ENCODE measurements at places on chromosomes 6 and 20.

- peak; percentile 35 for DNase-seq
Observed at GRCh38 chr6:82260997-82261732, 13.6 kb upstream of the IBTK start.

DNA sequence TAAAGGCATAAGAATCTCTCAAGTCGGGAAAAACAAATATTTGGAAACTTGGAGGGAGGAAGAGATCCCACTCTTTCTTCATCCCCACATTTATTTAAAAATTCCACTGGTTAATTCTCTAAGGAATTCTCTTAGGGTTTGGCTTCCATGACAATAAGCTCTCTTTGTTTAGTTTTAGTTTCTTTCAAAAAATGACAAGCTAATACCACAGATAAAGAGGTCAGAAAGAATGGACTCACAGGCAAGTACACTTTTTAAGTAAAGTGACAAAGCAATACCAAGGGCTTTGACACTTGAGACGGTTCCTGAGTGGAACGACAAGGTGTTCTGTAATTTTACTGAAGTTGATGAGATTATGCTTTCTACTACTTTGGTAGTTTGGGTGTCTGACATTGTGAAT, 872.1 kb downstream of the PHF3 start:
- DNase-seq = no peak

GRCh38 chr6:107879941-107880340, 55.8 kb upstream of the SCML4 start:
- DNase-seq = no peak

DNA sequence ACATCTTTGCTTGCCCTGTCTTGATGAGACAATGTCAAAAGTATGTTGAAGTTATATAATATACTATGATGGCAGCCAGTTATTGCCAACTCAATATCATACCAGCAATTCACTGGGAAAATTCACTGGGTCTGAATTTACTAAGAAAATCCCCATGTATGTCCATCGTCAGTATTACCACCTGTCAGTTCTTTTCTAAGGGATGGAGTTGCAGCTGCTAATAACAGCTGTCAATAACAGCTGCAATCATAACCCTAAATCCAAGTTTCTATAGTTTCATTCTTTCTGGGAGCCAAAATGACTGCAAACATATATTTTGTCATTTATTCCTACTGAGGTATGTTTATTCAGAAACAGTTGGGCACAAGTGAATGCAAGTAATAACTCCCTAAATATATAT, 132.6 kb upstream of the RIN2 start:
- no peak for DNase-seq

GRCh38 chr6:22826961-22827360, 257.6 kb downstream of the HDGFL1 start:
- DNase-seq = no peak

DNA sequence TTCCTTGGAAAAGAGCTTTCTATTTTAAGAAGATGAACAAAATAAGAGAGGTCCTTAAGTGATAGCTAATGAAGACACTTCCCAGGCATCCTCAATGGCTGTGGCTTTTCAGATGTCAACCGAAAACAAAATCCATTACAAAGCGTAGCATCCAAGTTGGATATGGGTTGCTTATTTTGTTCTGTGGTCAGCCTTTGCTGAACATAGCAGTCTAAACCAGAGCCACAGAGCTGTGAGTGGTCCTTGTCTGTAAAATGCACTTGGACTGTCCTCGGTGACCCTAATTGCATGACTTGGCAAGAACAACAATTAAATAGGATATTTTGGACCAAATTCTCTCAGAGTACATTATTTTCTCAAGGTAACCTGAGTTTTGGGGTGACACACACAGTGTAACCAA, 10.4 kb upstream of the BFSP1 start:
- no peak for DNase-seq

- no peak for DNase-seq
Observed at GRCh38 chr6:43093436-43094289, 17.5 kb downstream of the PTK7 start.

- DNase-seq = no peak
Observed at GRCh38 chr20:16601047-16601446, 27.8 kb upstream of the KIF16B start.

GRCh38 chr6:137904822-137905617, 38.0 kb downstream of the TNFAIP3 start:
- DNase-seq = no peak

- DNase-seq = no peak
Observed at GRCh38 chr20:38811769-38812168, 6.3 kb downstream of the PPP1R16B start.

DNA sequence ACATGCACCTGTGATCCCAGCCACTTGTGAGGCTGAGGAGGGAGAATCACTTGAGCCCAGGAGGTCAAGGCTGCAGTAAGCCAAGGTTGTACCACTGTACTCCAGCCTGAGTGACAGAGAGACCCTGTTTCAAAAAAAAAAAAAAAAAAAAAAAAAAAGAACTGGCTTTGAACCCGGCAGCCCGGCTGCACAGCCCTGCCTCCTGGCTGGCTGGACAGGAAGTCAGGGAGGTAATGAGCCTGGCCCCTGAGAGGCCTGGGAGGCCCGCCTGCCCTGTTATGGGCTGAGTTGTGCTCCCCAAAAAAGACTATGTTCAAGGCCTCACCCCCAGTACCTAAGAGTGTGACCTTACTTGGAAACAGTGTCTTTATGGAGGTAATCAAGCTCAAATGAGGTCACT, 65.6 kb downstream of the ABHD12 start:
- no peak for DNase-seq

DNA sequence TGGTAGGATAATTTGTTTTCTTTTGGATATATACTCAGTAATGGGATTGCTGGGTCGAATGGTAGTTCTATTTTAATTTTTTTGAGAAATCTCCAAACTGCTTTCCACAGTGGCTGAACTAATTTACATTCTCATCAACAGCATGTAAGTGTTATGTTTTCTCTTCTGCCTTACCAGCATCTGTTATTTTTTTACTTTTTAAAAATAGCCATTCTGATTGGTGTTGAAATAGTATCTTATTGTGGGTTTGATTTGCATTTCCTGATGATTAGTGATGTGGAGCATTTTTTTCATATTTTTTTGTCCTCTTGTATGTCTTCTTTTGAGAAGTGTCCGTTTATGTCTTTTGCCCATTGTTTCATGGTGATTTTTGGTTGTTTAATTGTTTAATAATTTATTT, 11.9 kb downstream of the HINT3 start:
- DNase-seq = no peak

DNA sequence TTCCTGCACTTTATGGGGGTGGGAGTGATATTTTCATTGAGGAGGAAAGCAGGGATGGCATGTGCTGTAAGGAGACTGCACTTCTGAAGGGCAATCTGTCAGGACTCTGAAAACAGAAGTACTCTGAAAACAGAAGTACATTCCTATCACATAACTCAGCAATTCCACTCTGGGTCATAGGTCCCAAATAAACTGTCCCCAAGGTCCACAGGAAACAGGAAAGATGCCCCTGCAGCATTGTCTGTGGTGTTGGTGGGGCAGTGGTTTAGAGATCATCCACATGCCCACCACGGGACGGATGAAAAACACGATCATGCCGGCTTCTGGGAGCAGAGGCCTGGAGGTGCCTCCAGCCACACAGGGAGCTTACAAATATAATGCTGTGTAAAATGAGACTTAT, 150.3 kb downstream of the OTOR start:
- no peak for DNase-seq

- DNase-seq = no peak
Observed at GRCh38 chr6:139778106-139778505, 403.7 kb upstream of the CITED2 start.

DNA sequence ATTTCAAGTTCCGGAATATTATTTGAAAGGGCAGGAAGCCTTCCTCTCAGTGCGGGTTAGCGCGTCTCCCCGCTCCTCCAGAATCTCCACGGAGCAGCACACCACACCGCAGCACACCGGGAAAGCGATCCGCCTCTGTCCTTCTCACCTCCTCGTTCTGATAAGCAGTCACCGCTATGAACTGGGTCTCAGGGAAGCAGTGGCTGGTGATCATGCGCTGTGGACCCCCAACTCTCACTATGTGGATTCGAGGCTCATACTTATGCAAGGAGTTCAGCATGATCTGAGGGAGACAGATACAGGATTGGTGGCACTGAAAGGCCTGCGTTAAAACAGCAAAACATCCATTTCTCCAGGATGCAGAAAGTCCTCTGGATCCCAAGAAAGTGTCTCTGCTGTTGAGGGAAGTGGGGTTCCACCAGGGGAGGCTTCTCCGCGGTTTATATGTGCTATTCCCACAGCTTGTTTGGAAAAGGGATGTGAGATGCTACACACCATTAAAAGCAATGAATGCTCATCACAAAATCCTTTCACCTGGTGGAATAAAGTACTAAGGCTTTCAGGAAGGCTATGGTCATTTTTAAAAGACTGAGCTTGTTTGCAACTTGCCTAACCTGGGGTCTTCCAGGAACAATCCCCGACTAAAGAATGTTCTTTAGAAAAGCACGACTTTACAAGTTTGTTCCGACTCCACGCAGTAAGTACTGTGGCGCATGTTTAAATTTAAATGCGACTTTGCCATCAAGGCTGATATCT, 1.9 kb downstream of the TBXT start:
- no peak for DNase-seq

- no peak for DNase-seq
Observed at GRCh38 chr6:34511214-34511914, 44.8 kb downstream of the SPDEF start.

GRCh38 chr6:39696986-39697788, 28.0 kb downstream of the KIF6 start:
- DNase-seq = no peak

DNA sequence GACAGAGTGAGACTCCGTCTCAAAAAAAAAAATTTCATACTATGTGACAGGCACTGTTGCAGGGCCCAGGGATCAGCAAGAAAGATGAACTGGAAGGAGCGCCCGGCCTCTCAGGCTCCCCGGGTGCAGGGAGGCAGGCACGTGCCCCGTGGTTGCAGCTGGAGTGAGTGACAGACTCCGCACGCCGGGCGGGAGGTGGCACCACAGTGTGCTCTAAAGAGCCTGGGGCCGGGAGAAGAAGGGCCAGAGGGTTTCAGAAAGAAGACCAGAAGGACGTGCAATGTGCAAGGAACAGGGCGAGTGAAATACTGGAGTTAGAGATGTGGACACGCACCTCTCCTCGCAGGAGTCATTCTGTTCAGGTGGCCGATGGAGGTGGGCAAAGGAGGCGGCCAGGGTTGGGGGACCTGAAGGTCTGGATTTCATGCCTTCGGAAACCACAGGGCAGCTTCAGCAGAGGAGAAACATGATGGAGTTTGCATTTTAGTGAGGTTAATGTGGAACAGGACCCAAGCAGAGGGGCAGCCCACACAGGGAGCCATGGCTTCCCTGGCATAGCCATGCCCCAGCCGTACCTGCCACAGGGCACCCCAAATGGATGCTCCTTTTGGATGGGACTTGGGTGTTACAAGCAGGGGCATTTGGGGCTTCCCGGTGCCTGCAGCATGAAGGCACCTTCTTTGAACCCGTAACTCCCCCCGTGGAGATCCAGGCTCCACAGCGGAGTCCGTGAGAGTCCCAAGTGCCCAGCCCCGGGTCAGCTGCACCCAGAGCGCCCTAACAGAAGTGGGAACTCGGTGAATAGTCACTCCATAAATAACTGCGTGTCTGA, 226.2 kb downstream of the ERMARD start:
- DNase-seq = no peak

DNA sequence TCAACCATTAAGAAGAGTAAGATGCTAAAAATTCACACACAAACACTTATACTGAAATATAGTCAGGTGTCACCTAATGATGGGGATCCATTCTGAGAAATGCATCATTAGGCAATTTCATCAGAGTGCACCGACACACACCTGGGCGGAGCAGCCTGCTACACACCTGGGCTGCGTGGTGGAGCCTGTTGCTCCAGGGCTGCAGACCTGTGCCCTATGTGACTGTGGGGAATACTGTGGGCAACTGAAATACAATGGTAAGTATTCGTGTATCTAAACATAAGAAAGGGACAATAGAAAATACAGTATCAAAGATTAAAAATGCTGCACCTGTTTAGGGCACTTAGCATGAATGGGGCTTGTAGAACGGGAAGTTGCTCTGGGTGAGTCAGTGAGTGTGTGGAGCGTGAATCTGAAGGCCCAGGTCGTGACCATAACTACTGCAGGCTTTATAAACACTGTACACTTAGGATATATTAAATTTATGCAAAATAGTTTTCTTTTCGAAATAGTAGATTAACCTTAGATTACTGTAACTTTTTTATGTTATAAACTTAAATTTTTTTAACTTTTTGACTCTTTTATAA, 124.4 kb upstream of the AFDN start:
- peak; percentile 65 for DNase-seq

GRCh38 chr20:19115581-19115980, 96.9 kb upstream of the SLC24A3 start:
- no peak for DNase-seq

GRCh38 chr6:123733180-123733579, 70.5 kb upstream of the NKAIN2 start:
- no peak for DNase-seq

GRCh38 chr6:157732007-157732406, 91.0 kb upstream of the SNX9 start:
- no peak for DNase-seq

DNA sequence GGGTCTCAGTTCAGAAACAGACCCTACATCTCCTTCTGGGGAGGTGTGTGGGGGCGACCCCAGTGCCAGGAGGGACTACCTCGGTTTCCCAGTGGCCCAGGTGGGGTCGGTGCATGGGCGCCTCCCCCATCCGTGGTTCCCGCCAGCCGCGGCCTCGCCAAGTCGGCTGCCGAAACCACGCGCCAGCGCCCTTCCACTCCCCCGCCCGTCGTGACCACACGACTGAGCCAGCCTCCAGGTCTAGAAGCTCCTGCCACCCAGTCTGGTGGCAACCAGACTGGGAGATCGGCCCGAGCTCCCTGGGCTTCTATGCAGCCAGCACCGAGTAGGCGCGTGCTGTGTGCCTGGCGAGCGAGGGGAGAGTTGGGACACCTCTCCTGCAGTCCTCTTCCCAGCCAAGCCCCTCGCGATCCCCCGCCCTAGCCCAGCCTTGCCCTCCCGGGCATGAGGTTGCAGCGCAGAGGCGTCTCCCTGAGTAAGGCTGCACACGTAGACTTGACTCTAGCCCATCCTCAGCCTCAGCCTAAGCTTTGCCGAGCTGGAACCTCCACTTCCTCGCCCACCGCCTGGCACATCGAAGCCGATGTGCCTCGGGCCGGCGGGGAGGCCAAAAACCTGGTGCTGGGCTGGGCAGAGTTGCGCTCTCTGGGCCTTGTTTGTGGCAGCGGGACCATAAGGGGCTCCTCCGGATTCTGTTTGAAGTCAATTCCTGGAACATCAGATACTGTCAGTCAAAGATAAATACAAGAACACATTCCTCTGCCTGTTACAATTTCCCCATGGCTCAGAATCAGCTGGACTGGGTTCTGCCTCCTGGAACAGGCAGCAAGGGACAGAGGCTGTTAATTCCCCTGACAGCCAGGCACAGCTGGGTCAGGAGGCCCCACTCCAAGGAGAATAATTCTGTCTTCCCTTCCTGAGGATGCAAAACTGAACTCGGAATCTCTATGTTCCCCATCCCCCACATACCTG, 1.5 kb upstream of the CPNE5 start:
- DNase-seq = no peak

- no peak for DNase-seq
Observed at GRCh38 chr6:42453654-42454427, 2.1 kb upstream of the TRERF1 start.

Data from Kasumi-1 (cell line).